Neural crest cell (in vitro differentiated cells): ENCODE measurements at places on chromosomes 7 and 10. TPM values are rescaled to one million over a fixed set of nuclear protein-coding genes. Genes with fewer than 3 reads are reported as not detected.

- no peak for DNase-seq
- H3K4me3 ChIP-seq: no peak overlapping the region
- H3K27ac ChIP-seq: no peak overlapping the region
- no peaks in the 10 kb centered on the region for H3K36me3 ChIP-seq
- H3K4me1 ChIP-seq: no peaks in the 10 kb centered on the region
- H3K27me3 ChIP-seq: no peaks in the 10 kb centered on the region
Observed at GRCh38 chr7:142012825-142013511, 17.3 kb downstream of the MGAM start.

DNA sequence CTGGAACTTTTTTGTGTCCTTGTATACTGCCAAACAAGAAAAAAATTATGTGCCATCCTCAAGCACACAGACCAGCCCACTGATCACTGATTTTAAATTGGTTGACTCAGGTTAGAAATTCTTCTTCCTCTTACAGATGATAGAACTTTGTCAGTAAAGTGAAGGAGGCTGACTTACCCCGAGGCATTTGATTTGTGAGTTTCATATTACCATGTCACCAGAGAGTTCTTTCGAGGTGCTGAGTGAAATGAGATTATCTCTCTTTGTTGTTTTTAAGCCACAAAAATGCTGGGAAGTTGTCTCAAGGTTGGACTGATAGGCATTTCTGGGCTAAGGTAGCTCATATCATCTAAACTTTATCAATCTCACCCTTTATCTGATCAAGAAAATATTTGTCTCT lies 78.8 kb upstream of the FAM180A start:
- no peaks in the 10 kb centered on the region for H3K27me3 ChIP-seq
- DNase-seq: no peak
- H3K4me3 ChIP-seq: no peak overlapping the region
- H3K36me3 ChIP-seq: no peaks in the 10 kb centered on the region
- no peaks in the 10 kb centered on the region for H3K4me1 ChIP-seq

DNA sequence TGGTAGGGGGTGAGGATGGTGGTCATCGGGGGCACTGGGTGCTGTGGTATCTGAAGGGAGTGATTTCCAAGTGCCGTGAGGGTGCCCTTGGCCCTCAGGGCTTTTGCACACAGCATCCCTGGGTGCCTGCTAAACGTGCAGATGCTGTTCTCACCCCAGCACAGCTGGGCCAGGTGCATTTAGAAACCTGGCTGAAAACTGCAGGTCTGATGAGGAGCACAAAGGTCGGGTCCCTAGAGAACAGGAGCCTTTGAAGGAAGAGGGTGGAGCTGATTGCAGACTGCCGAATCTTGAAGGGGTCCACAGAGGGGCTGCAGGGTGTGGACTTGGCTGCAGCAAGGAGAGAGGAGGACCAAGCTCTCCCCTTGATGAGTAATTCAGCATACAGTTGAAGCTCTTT lies 32.0 kb downstream of the ZMIZ1 start:
- peak overlapping the region; percentile 20 for H3K4me3 ChIP-seq
- no peak for DNase-seq
- no peaks in the 10 kb centered on the region for H3K36me3 ChIP-seq
- no peaks in the 10 kb centered on the region for H3K27me3 ChIP-seq
- peaks cover 67% of the 10 kb centered on the region for H3K4me1 ChIP-seq
- H3K27ac ChIP-seq: peak overlapping the region; percentile 43

GRM3 gene
- total RNA-seq: 2.9 and 3.4 TPM in 2 replicates
